Activated T-helper 17 cell treated with anti-CD3 and anti-CD28 coated beads, Interleukin-2, amount 50 U/mL, for 72 hours (primary cell): ENCODE measurements at places on chromosomes 1 and 21.

DNA sequence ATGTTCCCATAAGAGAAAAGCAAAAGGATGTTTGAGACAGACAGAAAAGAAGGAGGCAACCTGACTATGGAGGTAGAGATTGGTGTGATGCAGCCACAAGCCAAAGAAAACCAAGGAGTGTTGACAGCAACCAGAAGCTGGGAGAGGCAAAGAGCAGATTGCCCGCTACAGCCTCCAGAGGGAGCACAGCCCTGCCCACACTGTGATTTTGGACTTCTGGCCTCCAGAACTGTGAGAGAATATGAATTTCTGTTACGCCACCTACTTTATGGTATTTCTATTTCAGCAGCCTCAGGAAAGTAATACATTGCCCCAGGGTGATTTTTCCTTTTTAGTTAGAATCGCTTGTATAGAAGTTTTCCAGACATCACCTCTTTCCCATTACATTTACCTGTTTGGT lies 28.4 kb downstream of the SLAMF6 start:
- ATAC-seq: no peak

DNA sequence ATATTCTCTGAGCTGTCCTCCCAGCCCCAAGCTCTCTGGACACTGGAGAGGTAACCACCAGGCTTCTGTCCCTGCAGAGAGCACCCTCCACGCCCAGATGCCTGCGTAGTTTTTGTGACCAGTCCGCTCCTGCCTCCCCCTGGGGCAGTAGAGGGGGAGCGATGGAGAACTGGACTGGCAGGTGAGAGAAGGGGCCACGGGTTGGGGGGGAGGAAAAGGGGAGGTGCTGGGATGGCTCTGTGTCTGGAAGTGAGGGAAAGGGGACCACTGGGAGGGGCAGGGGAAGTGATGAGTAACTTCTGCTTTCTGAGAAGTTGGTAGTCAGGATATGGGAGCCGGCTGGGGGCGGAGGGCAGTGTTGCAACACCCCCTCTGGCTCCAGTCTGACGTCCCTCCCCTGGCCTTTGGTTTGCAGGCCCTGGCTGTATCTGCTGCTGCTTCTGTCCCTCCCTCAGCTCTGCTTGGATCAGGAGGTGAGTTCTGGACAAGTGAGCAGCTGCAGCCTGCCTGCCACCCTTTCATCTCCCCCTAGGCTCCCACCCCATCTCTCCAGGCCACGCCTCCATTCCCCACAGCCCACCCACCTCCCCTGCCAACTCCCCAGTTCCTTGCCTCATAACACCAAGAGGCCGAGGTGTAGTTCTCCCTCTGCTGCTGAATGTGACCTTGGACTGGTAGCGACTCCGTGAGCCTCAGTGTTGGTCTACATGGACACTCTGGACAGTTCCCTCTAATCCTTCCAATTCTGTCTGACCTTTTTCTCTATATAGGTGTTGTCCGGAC lies 3.1 kb downstream of the ADAMTSL4 start:
- peak; percentile 15 for ATAC-seq

- no peak for ATAC-seq
These were observed 38.5 kb upstream of the AK4 start for GRCh38 chr1:65109487-65109886.

GRCh38 chr1:84896279-84896678 lies 3.3 kb upstream of the LPAR3 start:
- ATAC-seq: no peak

DNA sequence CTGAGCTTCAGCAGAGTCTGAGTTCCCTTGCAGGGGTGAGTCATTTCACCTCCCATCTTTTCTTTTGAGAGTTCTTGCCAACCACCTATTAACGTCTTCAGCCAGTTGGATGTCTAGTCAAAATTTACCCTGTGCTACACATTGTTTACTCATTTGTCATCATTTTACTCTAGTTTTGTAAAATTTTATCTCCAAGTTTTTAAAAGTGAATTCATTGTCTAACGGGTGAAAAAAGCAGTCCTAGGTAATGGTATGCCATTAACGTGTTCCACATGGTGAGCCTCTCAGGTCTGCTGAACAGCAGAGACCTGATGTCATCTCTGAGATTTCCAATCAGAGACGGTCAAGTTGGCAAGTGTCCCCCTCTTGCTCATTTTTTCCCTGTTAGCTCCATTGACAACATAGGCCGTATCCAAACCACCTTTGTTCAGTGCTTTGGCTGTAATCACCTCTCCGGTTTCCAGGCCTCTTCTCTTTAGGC lies 85.4 kb downstream of the TBX15 start:
- no peak for ATAC-seq

DNA sequence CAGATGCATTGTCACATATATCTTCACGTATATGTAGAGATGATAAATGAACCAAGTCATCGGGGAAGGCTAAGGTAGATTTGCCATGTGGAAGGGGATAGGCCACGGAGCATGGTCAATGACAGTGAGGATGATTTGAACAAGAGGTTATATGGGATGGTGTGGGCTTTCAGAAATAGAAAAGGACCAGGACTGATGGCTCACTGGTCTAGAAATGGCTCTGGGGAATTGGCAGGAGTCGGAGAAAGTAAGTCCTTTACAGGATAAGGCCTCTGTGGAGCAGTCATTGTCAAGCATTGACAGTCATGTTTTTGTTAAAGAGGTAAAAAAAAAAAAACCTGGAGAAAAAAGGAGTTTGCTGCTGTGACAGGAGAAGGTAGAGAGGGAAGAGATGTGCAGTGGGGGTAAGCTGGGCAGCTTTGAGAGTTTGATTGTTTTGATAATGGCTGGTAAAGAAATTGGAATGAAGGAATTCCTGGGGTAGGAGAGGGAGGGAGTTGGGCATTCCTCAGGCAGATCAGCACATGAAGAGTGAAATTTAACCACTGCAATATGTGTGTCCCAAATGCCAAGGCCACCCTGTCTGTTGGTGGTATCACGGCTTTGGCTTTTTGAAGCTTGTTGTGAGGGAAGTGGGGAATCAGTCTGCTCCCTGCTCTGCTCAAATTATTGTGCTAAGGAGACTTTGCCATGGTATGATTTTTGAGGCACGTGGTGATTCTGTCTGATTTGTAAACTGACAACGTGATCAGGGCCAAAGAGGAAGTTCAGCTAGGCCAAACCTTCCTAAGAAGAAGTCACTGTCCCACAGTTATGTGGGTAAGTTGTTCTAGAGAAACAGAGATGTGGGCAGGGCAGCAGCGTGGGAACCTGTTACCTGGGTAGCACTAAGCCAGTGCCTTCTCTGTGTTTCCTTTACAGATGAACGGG lies 26.0 kb downstream of the MACF1 start:
- peak; percentile 82 for ATAC-seq

DNA sequence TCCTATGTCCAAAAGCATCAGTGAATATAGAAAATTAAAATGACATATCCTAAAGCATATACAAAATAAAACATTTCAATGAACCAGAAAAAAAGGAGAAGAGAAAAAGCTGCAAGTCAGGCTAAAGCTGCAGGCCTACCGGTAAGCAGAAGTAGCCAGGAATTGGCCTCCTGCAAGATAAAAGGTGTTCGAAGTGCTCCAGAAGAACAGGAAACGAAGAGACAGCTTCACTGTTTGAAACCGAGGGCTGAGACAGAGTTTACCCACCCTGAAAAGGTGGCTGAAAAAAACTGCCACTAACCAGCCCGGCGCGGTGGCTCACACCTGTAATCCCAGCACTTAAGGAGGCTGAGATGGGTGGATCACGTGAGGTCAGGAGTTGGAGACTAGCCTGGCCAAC lies 37.4 kb downstream of the NSL1 start:
- ATAC-seq: no peak

GRCh38 chr1:6418668-6419396 lies 887 bp downstream of the HES2 start:
- no peak for ATAC-seq

DNA sequence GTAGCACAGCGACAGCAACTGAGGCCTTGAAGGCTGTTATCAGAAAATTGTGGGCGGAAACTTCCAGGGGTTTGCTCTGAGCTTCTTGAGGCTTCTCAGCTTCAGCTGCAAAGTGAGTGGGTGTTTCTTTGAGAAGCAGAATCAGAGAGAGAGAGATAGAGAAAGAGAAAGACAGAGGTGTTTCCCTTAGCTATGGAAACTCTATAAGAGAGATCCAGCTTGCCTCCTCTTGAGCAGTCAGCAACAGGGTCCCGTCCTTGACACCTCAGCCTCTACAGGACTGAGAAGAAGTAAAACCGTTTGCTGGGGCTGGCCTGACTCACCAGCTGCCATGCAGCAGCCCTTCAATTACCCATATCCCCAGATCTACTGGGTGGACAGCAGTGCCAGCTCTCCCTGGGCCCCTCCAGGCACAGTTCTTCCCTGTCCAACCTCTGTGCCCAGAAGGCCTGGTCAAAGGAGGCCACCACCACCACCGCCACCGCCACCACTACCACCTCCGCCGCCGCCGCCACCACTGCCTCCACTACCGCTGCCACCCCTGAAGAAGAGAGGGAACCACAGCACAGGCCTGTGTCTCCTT lies at the start of gene FASLG:
FASLG (plus strand) TSS at position 233 of the 583 bp plus-strand sequence; CDS start at position 332, 99 bp downstream.
- peak; percentile 65 for ATAC-seq

DNA sequence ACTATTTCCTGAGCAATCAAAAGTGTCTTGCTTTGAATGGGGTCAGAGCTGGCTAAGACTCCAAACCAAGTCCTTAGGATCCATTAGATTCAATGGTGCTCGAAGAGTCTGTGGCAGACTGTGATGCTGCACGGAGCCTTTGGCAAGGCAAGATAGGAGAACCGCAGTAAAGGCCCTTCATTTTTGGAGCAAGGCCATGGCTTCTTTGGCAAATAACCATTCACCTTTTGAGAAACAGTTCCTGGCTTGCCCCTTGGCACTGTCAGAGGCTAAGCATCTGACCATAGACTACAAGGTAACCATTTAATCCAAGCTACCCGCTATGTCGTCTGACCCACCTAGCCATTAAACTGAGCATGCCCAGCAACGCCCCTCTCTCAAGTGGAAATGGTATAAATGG lies 45.2 kb downstream of the EDN2 start:
- ATAC-seq: no peak

- no peak for ATAC-seq
These were observed 84.2 kb downstream of the SLC66A1 start for GRCh38 chr1:19396280-19396679.

DNA sequence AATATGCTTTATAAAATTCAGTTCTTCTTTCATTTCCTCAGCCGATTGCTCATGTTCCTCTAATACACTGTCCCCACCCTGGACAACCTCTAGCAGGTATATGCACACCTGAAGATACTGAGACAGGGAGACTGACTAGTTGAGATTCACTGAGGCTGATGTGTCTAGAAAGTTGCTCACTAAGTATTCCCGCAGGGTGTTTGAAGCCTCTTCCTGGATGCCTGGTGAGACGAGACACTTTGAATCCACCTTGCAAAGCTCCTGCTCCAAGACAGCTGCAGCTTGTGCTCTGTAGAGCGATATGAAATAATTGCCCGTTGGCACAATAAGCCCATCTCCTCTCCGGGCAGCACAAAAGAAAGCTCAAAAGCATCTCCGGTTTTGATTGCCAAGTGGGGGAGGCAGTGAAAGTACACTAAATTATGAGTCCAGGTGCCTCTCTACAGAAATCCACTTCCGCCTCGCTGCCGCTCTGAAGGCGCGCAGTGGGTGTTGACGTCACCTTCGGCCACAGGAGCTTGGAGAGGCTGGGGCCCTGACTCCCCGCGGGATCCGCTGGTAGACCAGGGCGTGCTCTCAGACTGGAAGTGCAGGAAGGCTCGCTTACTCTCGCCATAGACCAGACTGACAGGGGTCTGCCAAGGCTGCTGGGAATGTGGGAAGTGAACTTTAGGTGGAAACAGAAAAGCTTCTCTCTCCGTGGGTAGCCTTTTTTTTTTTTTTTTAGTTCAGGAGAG lies 46.3 kb downstream of the GPA33 start:
- ATAC-seq: peak; percentile 100

DNA sequence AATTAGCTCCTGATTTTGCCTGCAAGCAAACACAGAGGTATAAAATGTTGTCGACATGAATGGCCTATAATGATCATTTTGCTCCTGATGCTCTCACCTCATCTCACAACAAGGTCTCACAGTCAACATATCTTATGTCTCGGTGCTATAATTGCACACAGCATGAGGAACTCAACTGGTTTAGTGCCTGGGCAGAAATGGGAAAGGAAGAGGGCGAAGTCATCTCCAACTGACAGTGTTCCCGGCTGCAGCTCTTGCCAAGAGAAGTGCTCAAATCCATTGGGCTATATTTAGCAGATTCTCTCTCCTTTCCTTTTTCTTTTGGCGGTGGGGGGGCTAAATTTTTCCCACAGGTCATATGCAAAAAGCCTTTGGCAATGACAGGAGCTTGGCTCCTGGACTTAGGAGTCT lies 53.0 kb downstream of the SLC45A1 start:
- no peak for ATAC-seq

DNA sequence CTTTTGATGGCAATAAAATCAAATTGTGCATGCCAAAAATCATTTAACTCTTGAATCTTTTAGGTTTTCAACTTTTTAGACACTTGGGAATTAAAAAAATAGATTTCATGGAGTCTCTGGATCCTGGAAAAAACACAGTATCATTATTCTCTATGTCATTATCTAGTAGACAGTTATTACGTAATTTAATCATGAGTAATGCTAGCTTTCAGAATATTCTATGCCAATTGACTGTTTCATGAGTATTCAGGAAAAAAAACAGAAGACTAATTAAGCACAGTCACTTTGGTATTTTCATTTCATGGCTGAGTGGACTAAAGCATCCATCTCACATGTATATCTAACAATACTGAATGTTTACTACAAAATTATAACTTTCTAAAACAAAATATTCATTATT lies 44.0 kb downstream of the ODF2L start:
- no peak for ATAC-seq

GRCh38 chr1:151888972-151889570 lies 20.2 kb downstream of the THEM4 start:
- ATAC-seq: no peak

- ATAC-seq: no peak
These were observed 484.4 kb downstream of the PLA2G4A start for GRCh38 chr1:187313115-187313514.
